ENCODE measurements at places on chromosomes 5 and 9.

GRCh38 chr5:72107901-72108201 lies 576 bp downstream of the MAP1B start:
- DNase-seq = no peak

DNA sequence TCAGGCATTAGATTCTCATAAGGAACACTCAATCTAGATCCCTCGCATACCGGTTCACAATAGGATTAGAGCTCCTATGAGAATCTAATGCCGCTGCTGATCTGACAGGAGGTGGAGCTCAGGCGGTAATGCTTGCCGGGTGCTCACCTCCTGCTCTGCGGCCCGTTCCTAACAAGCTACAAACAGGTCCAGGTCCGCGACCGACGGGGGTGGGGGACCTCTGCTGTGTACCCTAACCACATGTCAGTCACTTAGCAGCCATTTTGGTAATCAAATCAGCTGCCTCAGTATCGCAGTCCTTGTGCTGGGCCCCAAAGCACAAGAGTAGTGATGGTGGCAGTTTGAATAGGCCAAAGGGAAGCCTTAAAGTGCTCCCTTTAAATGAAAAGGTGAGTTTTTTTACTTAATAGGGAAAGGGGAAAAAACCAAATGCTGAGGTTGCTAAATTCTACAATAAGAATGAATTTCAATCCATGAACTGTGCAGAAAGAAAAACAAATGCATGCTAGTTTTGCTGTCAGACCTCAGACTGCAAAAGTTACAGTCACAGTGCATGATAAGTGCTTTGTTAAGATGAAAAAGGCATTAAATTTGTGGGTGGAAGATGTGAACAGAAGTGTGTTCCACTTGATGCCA lies 67.0 kb upstream of the TNPO1 start:
- no peak for DNase-seq

- no peak for DNase-seq
Measured at GRCh38 chr9:79189511-79189924, 382.2 kb upstream of the TLE4 start.

- no peak for DNase-seq
Measured at GRCh38 chr5:143558048-143558447, 154.6 kb upstream of the NR3C1 start.

DNA sequence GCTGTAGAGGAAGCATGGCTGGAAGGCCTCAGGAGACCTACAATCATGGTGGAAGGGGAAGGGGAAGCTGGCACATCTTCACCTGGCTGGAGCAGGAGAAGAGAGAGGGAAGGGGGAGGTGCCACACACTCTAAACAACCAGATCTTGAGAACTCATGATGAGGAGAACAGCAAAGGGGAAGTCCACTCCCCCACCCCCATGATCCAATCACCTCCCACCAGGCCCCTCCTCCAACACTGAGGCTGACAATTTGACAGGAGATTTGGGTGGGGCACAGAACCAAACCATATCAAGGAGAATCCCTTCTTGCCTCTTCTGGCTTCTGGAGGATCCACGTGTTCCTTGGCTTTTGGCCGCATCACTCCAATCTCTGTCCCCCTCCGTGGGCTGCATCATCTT lies 13.1 kb upstream of the CMBL start:
- no peak for DNase-seq

GRCh38 chr9:137339045-137339907 lies 37.2 kb upstream of the NRARP start:
- DNase-seq = no peak

GRCh38 chr5:57791875-57792274 lies 309.3 kb upstream of the ACTBL2 start:
- DNase-seq = no peak
